ENCODE measurements at places on chromosomes 2 and 18.

DNA sequence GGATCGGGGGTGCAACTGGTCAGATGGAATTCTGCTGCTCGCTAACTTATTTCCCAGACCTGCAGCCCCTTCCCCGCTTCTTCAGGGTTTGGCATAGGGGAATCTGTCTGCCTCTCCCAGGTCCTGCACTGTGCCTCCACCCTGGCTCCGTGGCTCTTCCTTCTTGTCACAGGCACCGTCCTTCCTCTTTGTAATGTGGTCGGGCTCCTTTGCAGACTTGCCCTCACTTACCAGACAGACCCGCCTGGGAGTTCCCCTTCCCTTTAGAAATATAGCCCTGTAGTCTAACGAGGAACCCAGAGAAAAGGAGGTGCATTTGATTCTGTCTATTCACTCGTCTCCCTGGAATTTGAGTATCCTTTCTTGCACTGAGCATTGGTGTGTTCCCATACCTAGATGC lies 63.9 kb upstream of the PAX8 start:
- DNase-seq, result no peak

DNA sequence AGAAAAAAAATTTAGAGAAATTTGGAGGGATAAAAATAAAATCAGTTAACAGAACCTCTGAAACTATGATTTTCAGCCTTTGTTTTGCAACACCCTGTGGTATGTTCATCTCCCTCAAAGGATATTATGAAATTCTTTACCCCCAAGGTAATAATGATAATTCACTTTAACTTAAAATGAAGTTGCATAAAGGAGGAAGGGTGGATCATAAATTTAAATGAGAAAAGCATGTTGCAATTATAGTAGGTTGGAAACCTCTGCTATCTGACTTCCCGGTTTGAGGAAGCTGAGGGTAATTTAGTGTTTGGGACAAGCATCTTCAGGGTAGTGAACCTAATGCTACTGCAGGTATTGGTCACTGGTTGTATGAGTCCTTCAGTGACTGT lies 102.9 kb downstream of the BABAM2 start:
- DNase-seq, result no peak

DNA sequence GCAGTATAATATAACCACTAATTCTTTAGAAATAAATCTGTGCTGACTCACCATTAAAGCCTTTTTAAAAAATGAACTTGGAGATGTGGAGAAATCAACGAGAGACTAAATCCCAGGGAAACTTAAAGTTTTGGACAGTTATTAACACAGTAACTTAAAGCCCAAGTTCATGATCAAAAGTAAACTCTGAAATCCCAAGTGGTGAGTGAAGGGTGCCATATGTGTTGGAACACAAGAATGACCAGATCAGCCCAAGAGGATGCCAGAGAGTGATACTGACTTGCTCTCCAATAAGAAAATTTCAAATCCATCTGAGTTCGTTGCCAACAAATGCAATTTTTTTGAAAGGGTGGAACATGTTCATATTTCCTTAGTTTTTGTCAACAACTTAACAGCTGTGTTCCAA lies 838.1 kb upstream of the ACVR2A start:
- peak; percentile 88 for DNase-seq

DNA sequence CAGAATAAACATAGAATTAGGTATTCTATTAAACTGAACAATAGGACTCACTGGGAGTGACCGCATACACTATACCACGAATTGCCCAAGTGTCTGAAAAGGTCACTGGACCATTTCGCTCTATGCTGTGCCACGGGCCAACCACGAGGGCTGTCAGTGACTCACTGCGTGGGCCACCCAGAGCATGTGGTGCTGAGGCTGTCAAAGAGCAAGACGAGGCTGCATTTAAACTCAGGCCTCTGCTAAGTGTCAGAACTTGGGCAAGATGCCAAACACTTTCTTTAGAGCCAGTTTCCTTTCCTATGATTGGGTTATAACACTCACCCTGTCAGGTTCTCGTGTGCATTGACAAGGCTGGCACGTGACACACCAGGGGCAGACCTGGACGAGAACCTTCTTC lies 97.5 kb downstream of the SH3YL1 start:
- no peak for DNase-seq

DNA sequence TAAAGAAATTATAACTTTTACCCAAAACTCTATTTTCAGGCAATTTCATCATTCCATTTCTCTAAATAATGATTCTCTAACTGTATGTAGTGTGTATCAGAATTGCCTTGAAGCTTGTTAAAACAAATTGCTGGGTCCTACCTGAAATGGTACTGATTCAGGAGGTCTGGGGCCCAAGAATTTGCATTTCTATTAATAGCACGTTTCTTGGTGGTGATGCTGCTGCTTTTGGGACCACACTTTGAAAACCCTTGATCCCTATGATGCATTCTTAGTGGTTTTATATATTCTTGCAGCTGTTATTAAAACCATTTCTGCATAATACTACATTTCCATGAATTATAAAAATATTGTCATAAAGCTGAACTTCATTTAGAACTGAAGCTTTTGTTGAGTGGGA lies 140.7 kb downstream of the NCK2 start:
- no peak for DNase-seq

- DNase-seq, result no peak
These were observed 30.0 kb upstream of the RAB1A start for GRCh38 chr2:65159906-65160305.

DNA sequence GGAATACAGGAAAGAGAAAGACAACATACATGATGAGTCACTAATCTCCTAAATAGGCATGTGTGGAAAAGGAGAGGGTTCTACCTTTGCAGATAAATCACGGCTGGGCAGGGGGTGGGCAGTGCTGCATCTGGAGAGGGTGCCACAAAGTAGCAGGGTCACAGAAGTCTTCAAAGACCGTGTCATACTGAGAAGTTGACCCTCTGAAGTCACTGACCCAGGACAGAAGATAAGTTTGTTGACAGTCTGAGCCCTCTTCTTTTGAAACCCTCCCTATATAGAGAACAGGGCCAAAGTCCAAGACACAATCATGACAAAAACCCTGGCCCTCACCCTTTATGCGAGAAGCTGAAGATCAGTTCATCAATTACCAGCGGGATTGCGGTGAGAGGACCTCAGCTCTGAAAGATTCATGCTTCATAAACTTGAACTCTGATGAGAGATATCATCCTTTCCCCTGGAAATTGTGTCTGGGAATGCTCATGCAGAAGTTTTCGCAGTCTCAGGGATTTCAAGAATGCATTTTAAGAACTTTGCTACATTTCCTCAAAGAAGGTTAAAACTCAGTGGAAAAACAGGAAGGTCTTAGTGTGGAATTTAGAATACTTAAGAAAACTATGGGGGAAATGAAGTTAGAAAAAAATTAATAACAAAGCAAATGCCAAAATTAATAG lies 129.5 kb downstream of the FAM124B start:
- DNase-seq, result no peak

DNA sequence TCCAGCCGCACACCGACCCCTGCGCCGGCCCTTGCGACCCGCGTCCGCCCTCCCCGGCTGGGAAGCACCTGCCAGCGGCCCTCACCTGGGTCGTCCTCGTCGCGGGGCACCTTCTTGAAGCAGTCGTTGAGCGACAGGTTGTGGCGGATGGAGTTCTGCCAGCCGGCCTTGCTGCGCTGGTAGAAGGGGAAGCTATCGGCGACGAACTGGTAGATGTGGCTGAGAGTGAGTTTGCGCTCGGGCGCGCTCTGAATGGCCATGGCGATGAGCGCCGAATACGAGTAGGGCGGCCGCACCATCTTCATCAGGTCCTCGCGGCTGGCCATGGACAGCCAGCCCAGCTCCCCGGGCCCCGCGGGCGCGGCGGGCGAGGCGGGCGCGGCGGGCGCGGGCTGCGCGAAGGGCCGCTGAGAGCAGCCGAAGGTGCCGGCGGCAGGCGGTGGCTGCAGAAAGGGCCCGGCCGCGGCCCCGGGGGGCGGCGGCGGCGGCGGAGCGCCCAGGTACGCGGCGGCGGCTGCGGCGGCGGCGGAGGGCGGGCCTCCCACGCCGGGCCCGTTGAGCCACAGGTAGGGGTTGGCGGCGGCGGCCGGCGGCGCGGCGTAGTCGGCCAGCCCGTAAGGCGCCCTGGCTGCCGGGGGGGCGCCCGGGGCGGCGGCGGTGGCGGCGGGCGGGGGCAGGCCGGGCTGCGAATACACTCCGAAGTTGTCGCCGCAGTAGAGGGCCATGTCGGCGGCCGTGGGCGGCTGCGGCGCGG lies 505 bp downstream of the FOXI3 start:
- DNase-seq, result no peak

GRCh38 chr2:218501665-218502064 lies 66.5 kb downstream of the USP37 start:
- DNase-seq, result peak; percentile 49

DNA sequence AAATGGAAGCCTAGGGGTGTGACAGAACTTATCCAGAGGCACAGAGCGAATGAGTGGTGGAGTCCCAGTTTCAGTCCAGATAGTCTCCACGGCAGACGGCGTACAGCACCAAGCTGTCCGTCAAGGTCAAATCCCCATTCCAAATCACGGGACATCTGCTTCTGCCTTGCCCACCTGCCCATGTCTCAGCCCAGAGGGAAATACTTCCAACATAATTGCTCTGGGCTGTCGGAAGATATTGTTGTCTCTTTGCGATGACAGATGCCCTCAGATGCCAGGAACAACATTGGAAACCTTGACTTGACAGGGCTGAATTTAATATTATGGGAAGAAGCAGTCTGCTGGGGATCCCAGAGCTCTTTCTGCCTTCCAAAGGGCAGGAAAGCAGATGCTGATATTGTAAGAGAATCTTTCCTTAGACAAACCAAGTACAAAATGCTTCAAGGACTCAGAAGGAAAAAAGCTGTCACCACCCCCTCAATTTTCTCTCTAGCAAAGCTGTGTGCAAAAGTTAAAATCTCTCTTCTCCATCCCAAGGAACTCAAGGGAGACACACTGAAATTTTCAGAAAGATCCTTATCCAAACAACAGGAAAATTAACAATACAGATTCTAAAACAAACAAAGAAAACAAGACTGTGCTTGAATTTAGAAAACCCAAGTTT lies 364.0 kb downstream of the LRATD1 start:
- no peak for DNase-seq

- peak; percentile 56 for DNase-seq
These were observed 1.3 kb upstream of the TBC1D8 start for GRCh38 chr2:101152272-101153076.

- no peak for DNase-seq
These were observed 1042.2 kb upstream of the CNTNAP5 start for GRCh38 chr2:122982936-122983335.

DNA sequence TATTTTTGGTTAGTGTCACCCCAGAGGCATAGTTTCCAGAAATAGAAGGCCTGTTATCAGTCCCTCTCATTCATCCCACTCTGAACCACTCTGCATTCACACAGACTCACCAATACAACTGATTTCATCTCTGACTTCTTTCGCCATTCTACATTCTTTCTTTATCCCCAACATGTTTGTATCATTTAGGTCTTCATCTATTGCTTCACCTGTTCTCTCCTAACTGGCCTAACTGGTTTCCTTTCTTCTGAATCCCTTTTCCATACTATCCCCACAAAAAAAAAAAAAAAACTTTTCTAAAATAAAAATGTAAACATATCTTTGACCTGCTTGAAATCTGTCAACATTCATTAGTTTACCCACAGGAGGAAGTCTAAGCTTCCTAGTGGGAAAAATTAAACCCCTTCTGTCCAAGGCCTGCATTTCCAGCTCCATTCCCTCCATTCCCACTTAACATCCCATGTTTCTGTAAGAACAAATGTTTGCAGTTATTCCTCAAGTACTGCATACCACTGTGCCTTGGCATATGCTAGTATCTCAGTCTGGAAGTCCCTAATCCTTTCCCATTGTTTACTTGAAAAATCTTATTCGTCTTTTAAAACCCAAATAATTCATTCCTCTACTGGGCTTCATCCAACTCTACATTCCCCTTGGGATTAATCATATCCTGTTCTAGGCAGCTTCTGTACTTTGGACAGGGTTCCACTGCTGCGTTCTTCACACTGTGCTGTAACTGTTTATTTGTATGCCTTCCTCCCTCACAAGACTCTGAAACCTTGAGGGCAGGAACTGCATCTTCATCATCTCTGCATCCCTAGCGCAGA lies 68.5 kb downstream of the FIGN start:
- no peak for DNase-seq

DNA sequence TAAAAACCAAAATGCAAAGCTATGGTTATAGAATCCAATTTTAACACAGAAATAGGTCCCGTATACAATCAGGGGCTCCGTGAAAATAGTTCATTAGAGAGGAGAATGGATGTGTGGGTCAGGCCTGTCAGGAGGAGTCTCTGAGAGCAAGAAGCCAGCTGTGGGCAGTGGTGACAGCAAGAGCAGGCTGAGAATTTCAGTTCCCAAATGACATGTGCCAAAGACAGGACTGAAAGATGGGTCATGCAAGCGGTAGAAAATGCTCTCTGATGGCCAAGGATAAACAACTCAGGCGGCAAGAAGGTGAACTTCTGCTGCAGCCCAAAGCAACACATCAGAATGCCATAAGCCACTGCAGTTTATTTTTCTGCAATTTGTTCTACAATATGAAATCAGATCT lies 100.4 kb downstream of the CCDC141 start:
- no peak for DNase-seq

DNA sequence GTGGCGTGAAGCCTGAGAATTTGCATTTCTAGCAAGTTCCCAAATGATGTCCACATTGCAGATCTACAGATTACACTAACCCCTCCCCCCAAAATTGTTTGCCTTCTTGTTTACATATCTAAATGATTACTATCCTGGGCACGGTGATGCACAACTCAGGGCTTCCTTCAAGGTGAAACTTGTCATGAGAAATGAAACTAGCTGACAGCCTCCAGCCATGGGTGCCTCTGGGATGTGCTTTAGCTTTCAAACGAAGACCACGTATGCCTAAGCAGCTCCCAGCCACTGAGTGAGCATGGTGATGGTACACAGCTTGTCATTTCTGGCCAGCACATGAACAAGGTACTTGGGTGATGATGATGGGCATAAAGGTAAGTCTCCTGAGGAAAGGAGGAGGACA lies 464.8 kb upstream of the DDX18 start:
- DNase-seq, result no peak

All from skin of body (tissue), 3 donors.